Hippocampal formation (tissue), 2 donors: ENCODE measurements at places on chromosomes 11 and 22.

- DNase-seq = no peak
Observed at GRCh38 chr11:70477176-70477575, 78.8 kb downstream of the CTTN start.

DNA sequence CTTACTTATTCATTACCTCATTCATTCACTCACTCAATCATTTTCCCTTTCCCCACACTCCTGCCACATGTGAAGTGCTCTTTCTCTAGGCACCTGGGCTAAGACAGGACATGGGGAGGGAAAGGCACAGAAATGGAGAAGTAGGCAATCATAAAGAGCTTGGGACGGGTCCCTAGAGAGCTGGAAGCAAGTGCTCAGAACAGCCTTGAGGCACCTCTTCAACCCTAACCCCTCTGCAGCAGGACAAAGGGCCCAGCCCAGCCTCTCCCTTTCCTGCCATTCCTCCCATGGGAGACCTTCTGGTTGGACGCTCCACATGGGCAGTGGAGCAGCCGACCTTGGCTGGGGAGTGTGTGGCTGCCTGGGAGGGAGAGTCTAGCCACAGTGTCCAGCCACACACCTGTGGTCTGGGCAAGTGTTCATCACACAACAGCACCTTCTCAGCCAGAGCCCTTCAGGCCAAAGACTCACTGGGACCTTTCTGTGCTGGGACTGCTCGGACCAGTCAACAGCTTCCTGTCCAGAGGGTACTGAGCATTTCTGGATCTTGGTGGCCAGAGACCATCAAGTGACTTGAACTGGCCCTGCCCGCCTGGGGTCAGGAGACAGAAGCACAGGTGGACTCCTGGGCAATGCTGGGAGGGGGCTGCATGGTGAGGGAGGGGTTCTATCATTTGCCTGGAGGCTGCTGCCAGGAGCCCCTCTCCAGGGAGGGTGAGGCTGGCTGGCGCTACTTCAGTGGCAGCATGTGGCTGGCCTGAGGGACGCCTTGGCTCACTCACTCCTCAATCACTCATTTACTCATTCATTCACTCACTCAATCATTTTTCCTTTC lies 1.0 kb upstream of the MUC5AC start:
- no peak for DNase-seq

DNA sequence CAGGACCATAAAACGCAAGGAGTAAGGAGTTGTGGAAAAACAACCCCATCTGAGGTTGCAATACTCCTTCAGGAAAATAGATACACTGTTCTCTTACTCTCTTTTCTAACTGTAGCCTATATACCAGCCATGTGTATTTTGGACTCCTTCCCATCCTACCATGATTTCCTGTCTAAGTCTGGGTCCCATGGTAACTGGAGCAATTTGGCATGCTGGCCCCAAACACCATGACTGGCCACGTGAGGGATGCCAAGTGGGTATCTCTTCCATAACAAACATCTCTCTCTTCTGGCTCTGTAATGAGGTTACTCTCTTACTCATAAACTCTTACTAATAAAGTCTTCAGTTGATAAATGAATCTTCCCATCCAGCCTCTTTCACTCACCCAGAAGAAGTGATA lies 26.5 kb downstream of the ABTB2 start:
- no peak for DNase-seq

DNA sequence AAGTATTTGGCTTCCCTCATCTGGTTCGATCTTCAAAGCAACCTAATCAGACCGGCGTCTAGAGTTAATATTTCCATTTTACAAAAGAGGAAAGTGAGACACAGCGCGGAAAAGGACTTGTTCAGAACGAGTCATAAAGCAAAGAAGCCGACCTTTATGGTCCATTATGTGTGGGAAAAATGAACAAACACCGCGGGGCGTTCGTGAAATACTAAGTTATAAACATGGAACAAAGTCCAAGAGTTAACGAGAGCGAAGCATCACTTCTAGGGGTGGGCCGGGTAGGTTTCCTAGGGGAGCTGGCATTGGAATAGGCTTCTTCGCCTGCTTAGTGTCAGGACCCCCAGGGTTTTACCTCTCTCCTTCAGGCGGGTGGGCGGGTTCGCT lies 575 bp downstream of the DUSP18 start:
- DNase-seq = no peak

GRCh38 chr11:106091480-106092123 lies 14.1 kb downstream of the AASDHPPT start:
- DNase-seq = no peak

DNA sequence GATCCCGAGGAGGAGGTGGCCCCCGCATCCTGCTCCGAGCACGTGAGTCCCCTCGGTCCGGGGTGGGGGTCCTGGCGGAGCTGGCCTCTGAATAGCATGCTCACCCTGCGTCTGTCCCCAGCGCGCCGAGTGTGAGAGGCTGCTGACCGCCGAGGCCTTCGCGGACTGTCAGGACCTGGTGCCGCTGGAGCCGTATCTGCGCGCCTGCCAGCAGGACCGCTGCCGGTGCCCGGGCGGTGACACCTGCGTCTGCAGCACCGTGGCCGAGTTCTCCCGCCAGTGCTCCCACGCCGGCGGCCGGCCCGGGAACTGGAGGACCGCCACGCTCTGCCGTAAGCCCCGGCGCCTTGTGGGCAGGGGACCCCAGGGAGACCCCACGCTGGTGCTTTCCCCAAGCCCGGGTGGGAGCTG lies 3.5 kb downstream of the MUC2 start:
- no peak for DNase-seq

- DNase-seq = no peak
Observed at GRCh38 chr11:64049509-64049908, 13.8 kb downstream of the FLRT1 start.

DNA sequence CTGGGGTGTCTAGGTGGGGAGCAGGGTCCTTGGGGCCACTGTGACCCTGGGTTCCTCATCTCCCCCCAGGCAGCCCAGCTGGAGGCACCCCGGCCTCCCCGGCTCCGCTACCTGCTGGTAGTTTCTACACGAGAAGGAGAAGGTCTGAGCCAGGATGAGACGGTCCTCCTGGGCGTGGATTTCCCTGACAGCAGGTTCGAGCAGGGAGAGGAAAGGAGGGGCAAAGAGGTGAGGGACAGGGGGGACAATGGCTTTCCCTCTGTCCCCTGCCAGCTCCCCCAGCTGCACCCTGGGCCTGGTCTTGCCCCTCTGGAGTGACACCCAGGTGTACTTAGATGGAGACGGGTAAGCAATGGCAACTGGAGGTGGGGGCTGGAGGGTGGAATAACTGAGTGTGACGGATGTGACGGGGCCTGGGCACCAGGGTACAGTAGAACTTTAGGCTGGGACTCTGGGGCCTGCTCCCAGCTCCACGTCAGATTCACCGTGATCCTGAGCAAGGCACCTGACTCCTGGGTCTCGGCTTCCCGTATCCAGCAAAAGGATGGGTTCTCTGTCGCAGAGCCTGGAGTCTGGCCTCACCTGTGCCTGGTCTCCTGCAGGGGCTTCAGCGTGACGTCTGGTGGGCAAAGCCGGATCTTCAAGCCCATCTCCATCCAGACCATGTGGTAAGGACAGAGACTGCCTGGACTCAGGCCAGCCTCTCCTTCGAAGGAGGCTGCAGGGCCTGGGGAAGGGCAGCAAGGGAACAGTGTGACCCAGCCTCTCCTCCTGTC lies 3.6 kb downstream of the SSH3 start:
- DNase-seq = no peak

DNA sequence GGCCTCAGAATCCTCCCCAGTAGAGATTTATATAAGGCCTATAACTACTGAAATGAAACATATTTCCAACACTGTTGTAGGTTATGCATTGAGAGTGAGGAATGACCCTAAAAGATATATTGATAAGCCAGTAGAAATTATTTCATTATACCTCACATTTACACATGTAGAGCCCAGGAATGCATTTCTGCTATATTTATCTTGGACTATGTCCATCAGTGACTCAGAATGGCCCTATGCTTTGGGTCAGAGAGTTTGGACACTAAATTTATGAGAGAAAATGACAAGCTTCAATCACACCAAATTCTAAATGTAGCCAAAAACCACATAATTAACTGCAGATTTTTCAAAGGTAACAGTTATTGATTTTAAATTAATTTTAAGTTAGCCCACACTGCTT lies 761.9 kb downstream of the DLG2 start:
- no peak for DNase-seq

DNA sequence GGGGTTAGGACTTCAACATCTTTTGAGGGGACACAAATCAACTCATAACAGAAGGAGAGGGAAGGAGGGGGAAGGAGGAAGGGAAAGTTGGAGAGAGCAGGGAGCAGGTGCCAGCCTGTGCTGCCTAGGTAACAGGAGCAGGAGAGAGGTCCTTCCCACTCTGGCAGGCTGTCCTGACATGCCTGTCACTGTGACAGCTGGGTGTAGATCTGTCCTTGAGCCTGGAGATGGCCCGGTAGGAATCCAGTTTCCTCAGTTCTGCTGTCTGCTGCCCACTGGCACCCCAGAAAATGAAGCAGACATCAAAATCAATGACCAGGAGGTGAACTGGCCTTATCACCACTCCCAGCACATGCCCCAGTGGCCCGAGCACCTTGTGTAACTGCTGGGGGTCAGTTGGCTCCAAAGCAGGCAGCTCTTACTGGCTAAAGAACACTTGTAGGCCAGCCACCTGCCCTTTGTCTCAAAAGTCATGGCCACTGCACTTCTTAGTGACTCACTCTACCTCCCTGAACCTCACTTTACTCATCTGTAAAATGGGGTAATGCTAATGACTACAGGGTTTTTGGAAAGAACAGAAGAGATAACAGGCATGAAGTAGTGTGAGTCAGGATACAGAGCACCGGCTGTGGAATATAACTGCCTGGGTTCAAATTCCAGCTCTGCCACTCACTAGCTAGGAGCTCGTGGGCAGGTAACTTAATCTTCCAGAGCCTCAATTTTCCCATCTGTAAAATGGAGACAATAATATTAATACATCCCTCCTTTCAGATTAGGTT lies 8.0 kb upstream of the TSPAN18 start:
- no peak for DNase-seq

DNA sequence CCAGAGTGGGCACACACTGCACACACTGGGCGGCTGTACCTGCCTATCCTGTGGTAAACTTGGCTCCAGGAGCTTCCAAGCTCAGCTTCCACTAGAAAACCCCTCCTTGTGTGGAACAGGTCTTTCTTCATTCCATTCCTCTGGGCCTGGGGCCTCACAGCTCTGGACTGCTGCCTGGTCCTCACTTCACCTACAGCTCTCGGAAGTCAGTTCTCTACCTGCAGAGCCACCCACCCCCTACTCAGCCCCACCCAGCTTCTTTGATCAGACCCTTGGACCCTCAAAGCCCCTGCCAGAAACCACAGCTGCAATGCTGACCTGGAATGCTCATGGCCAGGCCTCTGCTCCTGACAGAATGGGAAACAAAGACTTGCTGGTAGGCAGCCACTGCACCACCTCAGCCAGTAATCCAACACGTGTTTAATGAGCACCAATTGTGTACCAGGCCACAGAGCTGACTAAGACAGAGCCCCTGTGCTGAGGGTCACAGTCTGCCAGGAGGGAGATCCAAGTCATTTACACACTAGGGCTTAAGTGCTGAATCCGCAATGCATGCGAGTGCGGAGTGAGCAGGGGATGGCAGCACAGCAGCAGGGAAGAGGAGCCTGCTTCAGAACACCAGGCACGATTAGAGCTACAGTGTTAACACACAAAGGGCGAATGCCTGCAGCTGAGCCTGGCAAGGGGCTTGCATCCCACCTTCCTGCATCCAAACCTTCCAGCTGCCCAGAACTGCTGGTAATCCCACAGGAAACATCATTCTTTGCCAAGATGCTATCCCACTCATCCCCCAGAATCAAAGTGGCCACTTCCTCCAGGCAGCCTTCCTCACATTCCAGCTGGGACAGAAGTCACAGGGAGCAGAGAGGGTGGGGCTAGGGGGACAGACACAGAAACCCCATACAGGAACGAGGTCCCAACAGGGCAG lies 4.6 kb downstream of the GNB1L start:
- no peak for DNase-seq

- no peak for DNase-seq
Observed at GRCh38 chr22:29641042-29641699, 37.7 kb downstream of the NF2 start.

DNA sequence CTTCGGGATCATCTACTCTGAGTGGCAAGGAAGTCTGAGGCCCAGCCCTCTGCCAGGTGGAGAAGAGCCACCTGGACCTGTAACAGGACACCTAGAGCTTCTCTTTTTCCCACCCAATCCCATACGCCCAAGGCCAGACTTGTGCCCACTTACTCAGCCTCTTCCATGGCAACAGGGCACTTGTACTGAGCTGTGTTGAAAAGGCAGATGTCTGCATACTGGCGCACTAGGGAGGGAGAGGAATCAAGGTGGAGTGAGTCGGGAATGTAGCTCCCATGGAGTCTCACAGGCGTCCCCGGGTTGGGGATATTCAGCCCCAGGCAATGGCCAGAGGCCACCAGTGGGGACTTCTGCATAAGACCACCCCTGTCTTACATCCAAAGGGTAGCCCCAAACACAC lies 36.1 kb downstream of the TPBGL start:
- no peak for DNase-seq

DNA sequence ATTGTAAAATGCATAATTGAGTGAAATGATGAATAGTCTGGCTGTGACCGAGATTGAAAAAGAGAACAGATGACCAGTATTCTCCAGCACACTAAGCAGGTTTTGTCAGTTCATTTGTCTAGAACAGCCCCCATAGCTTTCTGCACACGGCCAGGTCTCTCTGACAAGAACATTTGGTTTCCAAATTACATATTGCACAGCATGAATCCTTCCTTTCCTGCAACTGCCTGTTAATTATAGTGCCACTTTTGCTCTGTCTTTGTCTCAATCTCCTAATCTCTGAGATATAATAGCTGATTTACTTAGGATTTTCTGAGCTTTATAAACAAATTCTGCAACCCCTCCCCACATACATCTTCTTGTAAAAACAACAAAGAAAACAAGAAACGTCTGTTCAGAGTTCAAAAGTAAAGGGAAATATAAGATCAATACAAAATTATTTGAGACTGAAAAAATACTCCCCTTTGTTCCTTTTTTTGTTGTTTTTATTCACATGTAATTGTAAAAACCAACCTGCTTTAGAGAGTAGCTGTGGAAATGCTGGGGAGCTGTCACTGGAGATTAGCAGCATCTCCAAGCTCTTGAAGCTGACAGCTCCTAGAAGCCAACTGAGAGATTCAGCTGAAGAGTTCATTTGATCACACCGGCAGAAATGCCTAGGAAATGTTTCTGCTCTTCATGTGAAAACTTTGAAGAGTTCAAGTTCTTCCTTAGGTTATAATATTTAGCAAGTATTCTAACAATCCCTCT lies 998.1 kb downstream of the DLG2 start:
- no peak for DNase-seq

GRCh38 chr11:94332814-94333213 lies 28.4 kb downstream of the IZUMO1R start:
- no peak for DNase-seq
